Inflammatory macrophage treated with lipopolysaccharide for 1 hour (primary cell): ENCODE measurements at places on chromosomes 5 and 9.

GRCh38 chr5:107893642-107894041 is 222.9 kb upstream of the EFNA5 start:
- peak; percentile 69 for DNase-seq

DNA sequence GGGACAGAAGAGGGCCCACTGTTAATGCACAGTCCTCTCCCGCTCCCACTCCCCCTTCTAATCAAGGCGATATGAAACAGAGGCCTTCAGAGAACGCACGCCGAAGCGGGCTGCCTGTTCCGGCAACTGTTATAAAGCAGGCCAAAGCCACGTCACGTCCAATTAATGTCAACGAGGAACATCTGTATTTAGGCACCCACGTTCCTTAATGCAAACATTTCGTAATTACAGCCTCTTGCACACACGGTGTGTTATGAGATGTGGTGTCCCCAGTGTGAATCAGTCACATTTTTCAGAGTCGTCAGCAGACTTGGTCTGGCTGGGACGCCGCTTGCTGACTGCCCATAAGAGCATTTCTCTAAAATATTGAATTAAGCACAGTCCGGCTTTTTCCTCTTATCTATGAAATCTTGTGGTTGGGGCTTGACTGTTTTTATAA is 339.0 kb downstream of the NSG2 start:
- no peak for DNase-seq

DNA sequence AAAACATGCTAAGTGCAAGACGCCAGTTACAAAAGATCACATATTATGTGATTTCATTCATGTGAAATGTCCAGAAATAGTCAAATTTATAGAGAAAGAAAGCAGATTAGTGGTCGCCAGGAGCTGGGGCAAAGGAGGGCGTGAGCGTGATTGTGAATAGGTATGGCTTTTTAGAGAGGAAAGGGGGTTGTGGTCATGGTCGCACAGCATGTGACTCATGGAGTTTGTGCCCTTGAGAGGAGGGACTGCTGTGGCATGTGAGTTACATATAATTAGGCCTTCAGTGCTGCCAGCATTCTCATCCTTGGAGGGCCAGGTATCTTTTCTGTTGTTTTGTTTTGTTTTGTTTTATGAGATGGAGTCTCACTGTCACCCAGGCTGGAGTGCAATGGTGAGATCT is 21.2 kb upstream of the MARCHF6 start:
- DNase-seq: no peak

- no peak for DNase-seq
Observed at GRCh38 chr9:106324591-106325280, 538.2 kb upstream of the ZNF462 start.

DNA sequence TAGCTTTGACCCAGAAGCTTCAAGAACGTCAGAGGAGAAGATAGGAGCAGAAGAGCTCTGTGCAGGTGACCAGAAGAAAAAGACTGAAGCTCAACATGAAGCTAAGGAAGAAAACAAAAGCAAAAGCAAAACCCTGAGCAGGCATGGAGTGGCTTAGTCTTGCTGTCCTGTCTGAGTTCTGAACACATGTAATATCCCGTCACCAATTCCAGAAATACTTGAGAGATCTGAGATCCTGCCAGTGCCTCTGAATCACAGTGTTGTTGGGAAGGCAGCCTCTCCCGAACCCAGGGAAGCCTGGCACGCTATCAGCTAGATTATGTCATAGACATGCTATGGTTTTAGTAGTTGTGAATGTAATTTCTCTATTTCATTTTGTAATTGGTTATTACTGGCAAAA is 235.7 kb downstream of the ICE1 start:
- no peak for DNase-seq

- peak; percentile 11 for DNase-seq
Observed at GRCh38 chr5:40733434-40733833, 22.3 kb downstream of the TTC33 start.

- peak; percentile 27 for DNase-seq
Observed at GRCh38 chr5:65774346-65774745, 52.3 kb downstream of the NLN start.

DNA sequence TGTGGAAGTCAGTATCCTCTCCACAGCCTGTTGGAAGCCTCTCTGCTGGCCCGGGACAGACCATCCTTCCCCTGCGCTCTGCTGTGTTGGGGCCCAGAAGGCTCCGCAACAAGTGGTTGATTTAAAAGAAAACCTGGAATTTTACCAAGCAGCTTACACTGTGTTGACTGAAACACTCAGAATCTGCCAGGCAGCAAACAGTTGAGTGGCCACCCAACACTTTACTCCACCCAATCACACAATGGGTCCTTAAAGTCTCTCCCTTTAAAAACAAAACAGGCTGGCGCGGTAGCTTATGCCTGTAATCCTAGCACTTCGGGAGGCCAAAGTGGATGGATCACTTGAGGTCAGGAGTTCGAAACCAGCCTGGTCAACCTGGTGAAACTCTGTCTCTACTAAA is 28.0 kb upstream of the DMRT3 start:
- DNase-seq: no peak

DNA sequence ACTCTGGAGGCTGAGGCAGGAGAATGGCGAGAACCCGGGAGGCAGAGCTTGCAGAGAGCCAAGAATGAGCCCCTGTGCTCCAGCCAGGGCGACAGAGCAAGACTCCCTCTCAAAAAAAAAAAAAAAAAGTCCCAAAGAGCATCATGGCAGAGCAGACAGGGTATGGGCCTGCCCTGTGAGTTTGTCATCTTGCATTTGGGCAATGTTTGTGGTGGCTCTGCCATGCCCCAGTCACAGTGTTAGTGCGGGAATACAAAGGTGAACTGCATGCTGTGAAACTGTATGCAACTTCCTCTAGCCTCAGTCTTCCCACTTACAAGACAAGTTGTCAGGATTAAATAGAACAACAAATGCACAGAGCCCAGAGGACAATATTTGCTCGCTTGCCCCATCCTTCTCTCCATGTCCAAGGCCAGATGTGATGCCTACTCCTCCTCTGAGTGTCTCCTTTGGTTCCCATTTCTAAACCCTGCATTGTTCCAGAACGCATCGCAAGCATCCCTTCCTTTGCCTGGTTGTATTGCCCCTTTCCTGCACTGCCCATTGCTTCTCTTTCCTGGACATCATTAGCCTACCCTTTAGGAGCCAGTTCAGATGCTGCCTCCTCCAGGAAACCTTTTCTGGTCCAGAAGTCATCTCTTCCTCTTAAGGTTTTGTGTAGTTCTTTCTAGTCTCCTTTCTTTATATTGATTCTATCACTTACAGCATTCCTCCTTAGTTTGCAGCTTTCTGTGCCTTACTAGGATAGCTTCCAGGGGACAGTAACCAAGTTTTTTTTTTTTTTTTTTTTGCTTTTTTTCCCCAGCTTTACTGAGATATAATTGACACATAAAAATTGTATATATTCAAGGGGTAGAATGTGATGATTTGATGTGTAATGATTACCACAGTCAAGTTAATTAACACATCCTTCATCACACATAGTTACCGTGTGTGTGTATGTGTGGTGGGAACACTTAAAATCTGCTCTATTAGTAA is 69.0 kb upstream of the TNFAIP8 start:
- DNase-seq: no peak

DNA sequence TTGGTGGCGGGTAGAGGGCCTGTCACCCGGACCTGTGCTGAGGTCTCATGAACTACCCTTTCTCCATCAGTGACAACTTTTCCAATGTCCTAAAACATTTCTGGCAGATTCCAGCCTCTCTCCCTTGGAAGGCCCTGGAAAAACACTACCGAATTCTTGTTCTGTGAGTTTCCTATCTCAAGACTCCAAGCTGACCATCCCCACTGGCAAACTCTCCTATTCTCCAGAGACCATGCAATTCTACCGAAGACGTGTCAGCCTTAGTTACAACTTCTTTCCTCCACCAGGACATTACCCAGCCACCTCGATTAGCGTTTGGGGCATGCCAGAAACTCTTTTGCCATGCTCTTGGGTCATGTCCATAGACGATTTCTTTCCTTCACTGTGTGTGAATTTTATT is 26.8 kb upstream of the GABRP start:
- DNase-seq: no peak

DNA sequence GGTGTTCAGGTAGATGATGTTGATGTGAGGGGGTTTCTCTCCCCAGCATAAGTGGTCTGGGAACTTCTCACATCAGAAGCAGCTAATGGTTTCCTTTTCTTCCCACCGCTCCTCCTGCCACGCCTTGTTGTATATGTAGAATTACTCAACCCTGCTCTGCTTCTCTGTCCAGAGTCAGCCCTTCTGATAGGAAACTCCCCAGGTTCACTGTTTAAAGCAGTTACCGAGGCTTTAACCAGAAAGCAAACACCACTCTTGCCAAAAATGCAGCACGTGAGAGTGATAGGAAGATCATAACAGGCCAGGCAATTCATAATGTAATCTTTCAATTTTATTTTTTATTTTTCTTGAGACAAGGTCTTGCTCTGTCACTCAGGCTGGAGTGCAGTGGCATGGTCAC is 10.5 kb upstream of the TMEM252 start:
- peak; percentile 78 for DNase-seq

GRCh38 chr9:91032121-91032531 is 230.5 kb downstream of the SYK start:
- no peak for DNase-seq

DNA sequence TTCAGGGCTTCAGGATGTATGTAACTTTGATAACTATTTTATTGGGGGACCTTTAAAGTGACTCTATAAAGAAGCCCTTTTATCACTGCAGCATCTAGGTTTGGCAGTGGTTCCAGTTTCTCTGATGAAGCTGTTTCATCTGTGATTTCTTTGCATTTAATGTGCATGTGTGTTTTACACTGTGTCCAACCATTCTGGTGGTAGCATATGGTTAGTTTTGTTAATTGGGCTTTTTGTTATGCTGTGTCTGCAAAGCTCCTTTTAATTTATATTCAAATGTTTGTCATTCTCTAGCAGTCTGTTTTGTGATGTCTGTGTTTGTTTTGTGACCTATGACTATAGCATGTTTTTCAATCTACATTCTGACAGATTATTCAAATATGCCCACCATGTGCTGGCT is 294.8 kb downstream of the DNAH5 start:
- DNase-seq: no peak

DNA sequence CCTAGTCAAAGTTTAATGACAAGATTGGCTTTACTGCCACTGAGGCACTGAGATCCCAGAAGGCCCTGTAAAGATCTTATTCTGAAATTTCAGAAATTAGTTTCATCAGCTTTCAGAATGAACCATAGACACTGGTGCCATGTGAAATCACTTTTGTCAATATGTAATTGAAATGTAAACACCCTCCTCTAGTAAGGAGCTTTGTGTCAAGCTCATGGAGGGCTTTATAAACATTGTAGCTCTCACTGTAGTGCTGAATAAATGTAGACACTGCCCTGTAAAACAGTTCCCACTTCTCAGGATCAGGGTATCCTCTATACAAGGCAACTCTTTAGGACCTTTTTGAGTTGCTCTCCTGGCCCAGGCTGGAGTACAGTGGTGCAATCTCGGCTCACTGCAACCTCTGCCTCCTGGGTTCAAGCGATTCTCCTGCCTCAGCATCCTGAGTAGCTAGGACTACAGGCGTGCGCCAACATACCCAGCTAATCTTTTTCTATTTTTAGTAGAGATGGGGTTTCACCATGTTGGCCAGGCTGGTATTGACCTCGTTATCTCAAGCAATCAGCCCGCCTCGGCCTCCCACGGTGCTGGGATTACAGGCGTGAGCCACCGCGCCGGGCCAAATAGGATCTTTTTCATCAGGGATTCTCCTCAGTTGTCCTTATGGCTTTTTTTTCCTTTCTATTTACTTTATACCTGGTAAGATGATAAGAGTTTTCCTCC is 1823.9 kb upstream of the CDH9 start:
- no peak for DNase-seq
